ENCODE measurements at places on chromosomes 1 and 21. TPM values are rescaled to one million over a fixed set of nuclear protein-coding genes. Genes with fewer than 3 reads are reported as not detected.

Gene EDN2
- 0.18 TPM for total RNA-seq

Gene ASCL5
- total RNA-seq = 0.04 TPM

Gene AKR7A3
- total RNA-seq = 1.3 TPM

Gene HSPA13
- total RNA-seq = 28.2 TPM

Gene CFAP141
- total RNA-seq = not detected

GRCh38 chr1:230684146-230684545 is 29.8 kb downstream of the AGT start:
- no peaks in the 10 kb centered on the region for H3K27me3 ChIP-seq
- H3K4me1 ChIP-seq = peaks cover 10% of the 10 kb centered on the region
- no peak for DNase-seq
- H3K4me3 ChIP-seq = no peak overlapping the region
- H3K36me3 ChIP-seq = peaks cover 52% of the 10 kb centered on the region

GRCh38 chr21:24278711-24279110 is 1328.6 kb downstream of the MRPL39 start:
- H3K4me1 ChIP-seq = no peaks in the 10 kb centered on the region
- H3K36me3 ChIP-seq = no peaks in the 10 kb centered on the region
- no peaks in the 10 kb centered on the region for H3K27me3 ChIP-seq
- no peak overlapping the region for H3K4me3 ChIP-seq
- DNase-seq = no peak

- H3K4me1 ChIP-seq = no peaks in the 10 kb centered on the region
- DNase-seq = no peak
- no peak overlapping the region for H3K4me3 ChIP-seq
- no peaks in the 10 kb centered on the region for H3K27me3 ChIP-seq
- H3K27ac ChIP-seq = no peak overlapping the region
These were observed 43.2 kb upstream of the PLA2G4A start for GRCh38 chr1:186785503-186785902.

GRCh38 chr21:33643658-33644311 is 1.5 kb downstream of the ITSN1 start:
- H3K27ac ChIP-seq = peak overlapping the region; percentile 70
- H3K4me1 ChIP-seq = peaks cover 11% of the 10 kb centered on the region
- no peaks in the 10 kb centered on the region for H3K27me3 ChIP-seq
- peak; percentile 43 for DNase-seq

- peak; percentile 67 for DNase-seq
- H3K4me3 ChIP-seq = no peak overlapping the region
- no peaks in the 10 kb centered on the region for H3K27me3 ChIP-seq
- no peaks in the 10 kb centered on the region for H3K36me3 ChIP-seq
These were observed 61.6 kb downstream of the SLX9 start for GRCh38 chr21:45001134-45002095.

GRCh38 chr1:27349784-27350662 is 8.2 kb downstream of the SYTL1 start:
- H3K4me3 ChIP-seq = peak overlapping the region; percentile 30
- peaks cover 21% of the 10 kb centered on the region for H3K4me1 ChIP-seq
- no peaks in the 10 kb centered on the region for H3K36me3 ChIP-seq
- no peak overlapping the region for H3K27ac ChIP-seq
- peaks cover 37% of the 10 kb centered on the region for H3K27me3 ChIP-seq

DNA sequence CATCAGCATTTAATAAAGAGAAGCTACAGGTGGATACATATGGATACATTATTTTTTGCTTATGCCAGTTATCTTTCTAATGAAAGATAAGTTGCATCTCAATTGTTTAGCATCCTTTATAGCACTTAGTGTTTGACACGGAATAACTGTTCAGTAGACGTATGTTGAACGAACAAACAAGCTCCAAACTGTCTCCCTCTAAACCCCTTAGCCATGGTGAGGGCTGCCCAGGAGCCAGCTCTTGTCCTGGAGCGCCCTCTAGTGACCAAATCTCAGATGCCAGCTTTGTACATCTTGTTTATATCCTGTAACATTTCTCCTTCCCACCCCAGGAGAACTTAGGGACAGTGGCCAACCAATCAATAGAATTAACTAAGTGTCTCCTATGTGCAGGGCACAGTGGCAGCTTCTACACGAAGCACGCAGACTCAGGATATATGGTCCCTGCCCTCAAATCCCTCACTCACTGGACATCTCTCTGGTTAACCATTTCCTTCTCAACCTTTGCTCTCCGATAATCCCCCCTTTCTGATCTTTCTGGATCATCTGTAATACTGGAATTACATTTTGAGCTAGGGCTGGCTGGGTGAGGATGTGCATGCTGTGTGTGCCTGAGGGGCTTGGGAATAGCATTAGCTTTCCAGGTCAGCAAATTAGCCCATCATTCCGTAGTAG is 22.9 kb downstream of the KCNA10 start:
- no peak overlapping the region for H3K4me3 ChIP-seq
- H3K27me3 ChIP-seq = no peaks in the 10 kb centered on the region
- H3K27ac ChIP-seq = no peak overlapping the region
- H3K36me3 ChIP-seq = no peaks in the 10 kb centered on the region
- H3K4me1 ChIP-seq = no peaks in the 10 kb centered on the region
- DNase-seq = peak; percentile 67

DNA sequence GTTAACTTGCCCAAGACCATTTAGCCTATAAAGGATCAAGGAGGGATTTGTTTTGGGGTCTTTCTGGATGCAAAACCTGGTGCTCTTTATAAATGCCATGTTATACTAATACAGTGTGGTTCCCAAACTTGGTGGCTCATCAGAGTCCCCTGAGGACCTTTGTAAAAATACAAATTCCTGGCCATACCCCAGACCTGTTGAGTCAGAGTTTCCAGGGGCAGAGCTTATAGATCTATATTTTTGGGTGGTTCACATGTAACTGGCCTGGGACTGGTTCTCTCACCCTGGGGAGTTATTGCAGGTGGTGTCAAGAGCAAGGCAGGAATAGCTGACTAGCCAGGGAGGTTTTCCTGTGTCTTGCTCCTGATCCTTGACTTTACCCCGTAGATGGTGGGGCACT is 136.9 kb upstream of the HNRNPU start:
- peaks cover 2% of the 10 kb centered on the region for H3K36me3 ChIP-seq
- H3K4me3 ChIP-seq = no peak overlapping the region
- no peak overlapping the region for H3K27ac ChIP-seq
- no peaks in the 10 kb centered on the region for H3K4me1 ChIP-seq

DNA sequence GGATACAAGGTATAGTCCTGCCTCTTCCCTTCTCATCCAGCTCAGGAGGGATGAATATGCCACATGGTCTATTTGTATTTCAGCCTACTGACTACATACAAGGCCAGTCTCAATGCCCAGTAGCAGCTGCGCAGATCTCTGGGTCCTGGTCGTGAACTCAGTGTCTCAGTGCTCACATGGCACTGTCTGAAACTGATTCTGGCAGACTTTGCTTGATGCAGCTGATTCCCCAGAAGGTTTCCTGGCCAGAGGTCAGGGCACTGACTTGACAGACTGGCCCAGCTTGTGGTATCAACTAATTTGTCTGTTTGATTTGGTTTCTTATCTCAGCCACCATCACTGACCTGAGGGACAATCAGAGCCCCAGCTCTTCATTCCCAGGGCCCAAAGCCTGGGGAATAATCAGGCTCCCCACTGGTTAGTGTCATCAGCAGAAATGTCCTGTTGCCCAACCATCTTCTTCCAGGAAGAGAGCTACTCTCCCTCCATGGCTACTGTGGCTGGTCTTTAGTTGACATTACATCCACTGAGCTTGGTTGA is 7.5 kb upstream of the SPRR4 start:
- H3K4me1 ChIP-seq = no peaks in the 10 kb centered on the region
- H3K36me3 ChIP-seq = no peaks in the 10 kb centered on the region
- no peak overlapping the region for H3K27ac ChIP-seq

DNA sequence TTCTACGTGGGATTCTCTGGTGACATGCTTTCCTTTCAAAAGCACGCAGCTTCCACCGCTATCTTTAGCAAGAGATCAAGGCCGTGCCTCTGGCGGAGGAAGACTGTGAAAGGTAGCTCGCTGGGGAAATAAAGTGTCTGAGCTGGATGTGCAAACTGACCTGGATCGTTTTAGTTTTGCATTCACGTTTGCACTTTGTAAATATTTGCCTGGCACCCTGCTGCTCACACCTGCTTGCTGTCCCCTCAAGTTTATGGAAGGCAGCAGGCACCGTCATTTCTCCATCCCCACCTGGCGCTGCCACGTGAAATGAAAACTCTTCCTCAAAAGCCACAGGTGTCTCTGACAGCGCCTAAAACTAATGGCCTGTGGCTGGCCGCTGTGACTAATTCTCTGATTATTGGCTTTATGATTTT is 44.0 kb upstream of the TARDBP start:
- no peak overlapping the region for H3K27ac ChIP-seq
- no peak for DNase-seq
- H3K4me1 ChIP-seq = peaks cover 20% of the 10 kb centered on the region
- peaks cover 9% of the 10 kb centered on the region for H3K27me3 ChIP-seq
